Right ventricle myocardium inferior (tissue), 1 donor: ENCODE measurements at places on chromosomes 2 and 18. TPM values are rescaled to one million over a fixed set of nuclear protein-coding genes. Genes with fewer than 3 reads are reported as not detected.
A peak's percentile ranks its signal among the peaks of the same experiment; 100 is the strongest.

GRCh38 chr2:6769346-6769745 is 96.4 kb downstream of the CMPK2 start:
- no peak for DNase-seq

GRCh38 chr18:79852561-79853302 is 55.0 kb downstream of the KCNG2 start:
- DNase-seq = no peak

DNA sequence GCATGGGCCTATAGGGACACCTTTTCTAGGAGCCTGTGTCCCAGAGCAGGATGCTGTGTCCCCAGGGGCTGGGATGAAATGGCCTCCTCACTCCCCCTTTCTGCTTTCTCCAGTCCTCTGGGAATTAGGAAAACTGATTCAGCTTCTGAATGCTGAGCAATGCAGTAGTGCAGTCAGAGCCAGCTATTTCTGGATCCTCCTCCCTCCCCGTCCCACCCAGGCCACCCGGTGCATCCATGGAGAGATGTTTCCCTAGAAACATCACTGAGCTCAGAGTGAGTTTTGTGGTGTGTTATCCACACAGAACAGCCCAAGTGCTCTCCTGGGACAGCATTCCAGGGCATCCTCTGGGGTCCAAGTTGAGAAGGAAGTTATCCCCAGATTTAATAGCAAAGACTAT is 125.5 kb downstream of the LOXHD1 start:
- no peak for DNase-seq

GRCh38 chr2:48479915-48480314 is 50.0 kb upstream of the STON1 start:
- no peak for DNase-seq

ACMSD gene
- not detected for total RNA-seq

HOXD3 gene
- 0.30 TPM for total RNA-seq

DNA sequence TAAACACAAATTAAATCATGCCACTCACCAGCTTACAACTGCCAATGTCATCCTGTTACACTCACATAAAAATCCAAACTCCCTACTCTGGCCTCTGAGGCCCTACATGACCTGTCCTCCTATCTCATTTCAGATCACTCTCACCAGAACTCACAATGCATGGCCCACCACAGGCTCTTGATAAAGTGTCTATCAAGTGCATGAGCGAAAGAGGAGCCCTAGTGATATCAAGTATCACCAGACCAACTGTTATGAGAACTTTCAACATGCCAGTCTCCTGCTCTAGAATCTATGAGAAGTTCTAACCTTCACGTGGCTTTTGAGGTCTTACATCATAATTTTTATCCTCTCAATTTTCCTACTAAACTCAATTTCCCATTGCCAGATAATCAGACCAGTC is 76.4 kb upstream of the CD226 start:
- no peak for DNase-seq

DNA sequence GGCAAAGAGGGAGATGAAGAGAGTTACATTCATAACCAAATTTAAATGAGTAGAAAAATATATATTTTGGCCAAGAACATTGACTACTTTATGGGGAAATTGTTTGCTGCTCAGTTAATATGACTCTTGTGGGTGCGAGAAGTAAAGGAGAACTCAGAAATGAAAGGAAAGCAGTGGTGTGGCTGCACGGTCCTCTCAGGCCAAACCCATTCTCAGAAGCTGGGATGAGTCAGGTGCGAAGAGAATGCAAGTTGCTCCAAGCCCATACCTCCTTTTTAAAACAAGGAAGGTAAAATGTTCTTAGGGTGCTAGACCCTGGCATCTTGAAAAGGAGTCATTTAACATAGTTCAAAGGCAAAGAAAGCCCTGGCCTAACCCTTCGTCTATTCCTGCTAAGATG is 258.6 kb downstream of the RAD51AP2 start:
- no peak for DNase-seq

GRCh38 chr18:1092228-1092627 is 187.6 kb downstream of the ADCYAP1 start:
- no peak for DNase-seq

RSAD2 gene
- total RNA-seq = 3.3 TPM

DNA sequence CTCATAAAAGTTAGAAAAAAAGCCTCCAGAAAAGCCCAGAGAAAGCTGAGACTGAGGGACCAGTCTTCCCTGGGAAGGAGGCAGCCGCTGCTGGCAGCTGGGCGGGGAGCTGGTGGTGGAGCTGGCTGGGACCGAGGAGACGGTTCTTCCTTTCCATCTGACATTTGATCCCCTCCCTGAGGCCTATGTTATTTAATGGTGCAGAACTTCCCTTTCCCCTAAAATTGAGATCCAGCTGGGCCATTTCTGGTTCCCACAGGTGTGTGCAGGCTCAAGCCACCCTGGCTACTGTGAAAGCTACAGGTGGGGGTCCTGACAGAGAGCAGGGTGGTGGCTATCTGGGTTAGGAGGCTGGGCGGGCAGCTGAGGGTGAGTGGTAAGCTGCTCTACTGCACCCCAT is 81.5 kb upstream of the FZD7 start:
- no peak for DNase-seq

DNA sequence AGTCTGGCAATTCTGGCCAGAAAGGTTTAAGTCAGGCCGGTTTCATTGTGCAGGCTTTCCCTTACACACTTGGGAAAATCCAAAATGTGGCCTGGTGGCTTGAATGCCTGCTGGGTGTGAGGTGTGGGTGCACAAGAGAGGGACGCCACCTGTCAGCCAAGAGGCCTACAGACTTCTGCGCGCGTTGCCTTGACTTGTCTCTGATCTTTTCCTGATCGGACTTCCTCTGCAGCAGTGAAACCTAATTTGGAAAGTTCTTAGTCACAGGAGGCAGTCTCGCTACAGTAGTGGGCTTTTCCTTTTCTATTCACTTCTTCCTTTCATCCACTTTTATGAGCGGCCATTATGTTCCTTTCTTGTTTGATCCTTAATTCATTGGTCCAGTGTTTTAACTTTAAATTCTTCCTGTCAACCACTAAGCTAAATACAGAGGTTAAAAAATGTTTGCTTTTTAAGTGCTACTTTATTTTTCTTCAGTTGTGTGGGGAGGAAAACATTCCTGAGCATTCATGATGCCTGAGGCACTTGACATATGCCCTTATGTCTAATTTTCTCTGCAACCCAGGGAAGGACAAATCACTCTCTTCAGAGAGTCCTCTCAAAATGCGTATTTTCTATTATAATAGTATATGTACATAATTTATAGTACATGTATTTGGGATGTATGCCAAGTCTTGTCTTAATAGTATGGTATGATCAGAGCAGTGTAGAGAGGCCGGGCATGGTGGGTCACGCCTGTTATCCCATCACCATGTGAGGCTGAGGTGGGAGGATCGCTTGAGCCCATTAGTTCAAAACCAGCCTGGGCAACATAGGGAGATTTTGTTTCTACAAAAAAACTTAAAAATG is 128.9 kb downstream of the WDSUB1 start:
- DNase-seq = no peak

- DNase-seq = no peak
Observed at GRCh38 chr18:2134364-2134763, 436.9 kb downstream of the METTL4 start.

DNA sequence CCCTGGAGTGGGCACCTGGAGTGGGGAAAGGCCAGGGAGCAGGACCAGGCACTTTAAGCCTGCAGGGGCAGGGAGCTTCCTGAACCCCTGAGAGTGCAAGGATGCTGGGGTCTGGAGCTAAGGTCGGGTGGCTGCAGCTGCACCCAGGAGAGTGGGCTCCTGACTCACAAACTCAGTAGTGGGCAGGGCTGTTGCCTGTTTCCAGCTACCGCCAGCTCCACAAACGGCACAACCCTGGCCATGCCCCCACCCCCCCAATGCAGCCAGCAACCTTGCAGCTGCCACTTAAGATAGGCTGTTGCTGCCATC is 688.8 kb downstream of the NYAP2 start:
- DNase-seq = no peak

FBXO41 gene
- total RNA-seq = 0.87 TPM

GRCh38 chr2:120766470-120767351 is 31.0 kb downstream of the GLI2 start:
- peak; percentile 41 for DNase-seq

GRCh38 chr18:3392467-3392855 is 57.5 kb upstream of the TGIF1 start:
- no peak for DNase-seq

TNS1 gene
- total RNA-seq = 705 TPM

DNA sequence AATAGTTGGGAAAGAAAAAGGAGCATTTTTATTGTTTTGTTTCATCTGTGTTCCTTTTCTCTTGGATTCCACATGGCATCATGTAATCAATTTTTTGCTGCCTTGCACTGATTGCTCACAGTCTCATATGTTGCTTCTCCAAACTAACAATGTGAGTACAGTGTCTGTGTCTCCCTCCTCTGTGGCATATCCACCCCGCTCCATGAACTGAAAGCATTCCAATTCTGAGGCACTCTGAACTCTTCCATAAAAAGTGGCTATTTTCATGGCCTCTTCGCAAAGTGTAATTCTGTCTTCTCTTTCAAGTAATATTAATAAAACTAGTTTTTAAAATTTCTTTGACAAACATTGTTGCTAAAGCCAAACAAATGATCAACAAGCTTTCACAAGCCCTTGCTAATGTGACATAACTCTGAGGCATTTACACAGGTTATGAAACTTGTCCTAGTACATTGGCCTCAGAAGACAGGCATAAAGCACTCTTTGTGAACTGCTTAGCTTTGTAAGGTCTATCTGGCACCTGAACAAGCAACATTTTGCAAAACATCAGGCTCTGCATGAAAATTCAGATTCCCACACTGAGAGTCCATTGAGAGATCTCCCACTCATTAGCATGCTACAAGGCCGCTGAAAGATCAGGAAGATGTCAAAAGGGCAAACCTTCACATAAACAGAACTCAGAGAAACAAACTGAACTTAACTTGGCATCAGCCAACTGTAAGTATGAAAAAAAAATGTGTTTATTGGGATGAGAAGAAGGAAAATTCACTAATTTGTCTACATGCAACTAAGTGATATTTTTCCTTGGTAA is 33.0 kb downstream of the GPR75 start:
- no peak for DNase-seq

- no peak for DNase-seq
Observed at GRCh38 chr2:101951296-101951695, 40.5 kb upstream of the IL1R2 start.

DNA sequence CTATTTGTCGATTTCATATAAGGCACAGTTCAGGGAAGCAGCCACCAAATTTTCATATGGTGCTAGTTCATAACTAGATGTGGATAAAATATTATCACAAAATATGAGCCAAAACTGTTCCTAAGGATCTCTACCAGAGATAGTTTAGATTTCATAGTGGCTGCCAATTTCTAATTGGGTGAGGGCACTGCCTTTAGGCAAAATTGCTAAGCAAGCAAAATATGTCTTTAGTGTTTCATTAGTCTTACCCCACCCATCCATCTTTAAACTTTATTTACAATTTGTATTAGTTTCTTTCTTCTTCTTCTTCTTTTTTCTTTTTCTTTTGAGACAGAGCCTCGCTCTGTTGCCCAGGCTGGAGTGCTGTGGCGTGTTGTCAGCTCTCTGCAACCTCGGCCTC is 77.1 kb upstream of the SLC4A10 start:
- no peak for DNase-seq

AFF3 gene
- total RNA-seq = 6.8 TPM

DNA sequence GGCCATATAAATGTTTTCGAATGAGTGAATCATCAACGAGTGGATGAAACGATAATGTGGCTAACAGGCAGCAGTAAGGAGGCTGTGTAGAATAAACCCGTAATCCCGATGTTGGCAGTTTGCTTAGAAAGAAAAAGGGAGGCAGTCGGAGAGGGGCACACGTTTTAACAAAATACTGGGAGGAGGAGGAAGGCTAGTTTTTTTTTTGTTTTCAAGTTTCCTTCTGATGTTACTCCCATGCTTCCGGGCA is 476 bp upstream of the MSH2 start:
- DNase-seq = no peak

GRCh38 chr18:48962994-48963561 is 12.3 kb upstream of the SMAD7 start:
- no peak for DNase-seq

DNA sequence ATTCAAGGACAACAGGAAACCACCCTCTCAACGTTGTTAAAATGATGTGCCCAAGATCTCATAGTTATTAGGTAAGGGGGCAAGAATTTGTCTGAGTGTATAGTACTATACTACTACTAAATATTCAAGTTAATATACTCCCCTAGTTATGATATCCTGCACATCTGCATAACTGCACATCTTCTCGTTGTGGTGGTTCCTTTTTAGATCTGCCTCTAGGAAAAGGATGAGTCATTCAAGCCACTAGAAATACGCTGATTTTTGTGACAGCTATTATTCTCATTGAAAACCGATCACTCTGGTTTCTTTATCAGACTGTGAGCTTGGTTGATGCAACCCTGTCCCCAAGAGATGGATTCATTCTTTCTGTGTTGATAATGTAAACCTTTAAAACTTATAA is 1067.0 kb upstream of the FANCL start:
- DNase-seq = no peak

- DNase-seq = no peak
Observed at GRCh38 chr2:168328421-168328820, 81.0 kb upstream of the STK39 start.

DNA sequence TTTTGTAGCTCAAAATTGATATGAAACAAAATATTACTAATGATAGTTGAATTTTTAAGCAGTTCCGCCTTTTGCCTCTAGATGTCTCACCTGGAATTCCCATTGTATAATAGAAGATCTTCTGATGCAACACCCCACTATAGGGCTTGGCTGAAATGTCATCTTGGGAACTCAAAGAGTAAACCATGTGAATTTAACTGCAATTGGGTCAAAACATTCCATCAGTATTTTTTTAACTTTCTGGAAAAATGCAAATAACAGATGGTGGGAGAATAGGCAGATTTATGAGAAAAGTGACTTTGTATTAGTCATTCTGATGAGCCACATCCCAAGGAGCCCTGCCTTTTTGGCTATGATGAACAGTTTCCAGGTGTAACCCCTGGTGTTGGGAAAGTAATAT is 489.9 kb downstream of the NYAP2 start:
- no peak for DNase-seq

- no peak for DNase-seq
Observed at GRCh38 chr2:177728399-177728765, 335.8 kb downstream of the AGPS start.

LOXHD1 gene
- total RNA-seq = 0.35 TPM

GKN2 gene
- total RNA-seq = not detected

GRCh38 chr2:167686691-167687090 is 560.7 kb downstream of the STK39 start:
- no peak for DNase-seq

GRCh38 chr18:21851327-21851961 is 110.9 kb downstream of the MIB1 start:
- no peak for DNase-seq

GRCh38 chr2:29688429-29688828 is 233.0 kb downstream of the ALK start:
- DNase-seq = no peak

- no peak for DNase-seq
Observed at GRCh38 chr2:84708442-84708841, 172.4 kb downstream of the TRABD2A start.

- DNase-seq = no peak
Observed at GRCh38 chr2:138640921-138641676, 139.1 kb downstream of the NXPH2 start.

TNFAIP6 gene
- total RNA-seq = 2.9 TPM

- DNase-seq = no peak
Observed at GRCh38 chr2:152682663-152683062, 34.6 kb downstream of the PRPF40A start.
